Iris pigment epithelial cell (primary cell): ENCODE measurements at places on chromosomes 4 and X.

GRCh38 chr4:103892586-103892985 lies 172.8 kb upstream of the TACR3 start:
- DNase-seq: no peak

DNA sequence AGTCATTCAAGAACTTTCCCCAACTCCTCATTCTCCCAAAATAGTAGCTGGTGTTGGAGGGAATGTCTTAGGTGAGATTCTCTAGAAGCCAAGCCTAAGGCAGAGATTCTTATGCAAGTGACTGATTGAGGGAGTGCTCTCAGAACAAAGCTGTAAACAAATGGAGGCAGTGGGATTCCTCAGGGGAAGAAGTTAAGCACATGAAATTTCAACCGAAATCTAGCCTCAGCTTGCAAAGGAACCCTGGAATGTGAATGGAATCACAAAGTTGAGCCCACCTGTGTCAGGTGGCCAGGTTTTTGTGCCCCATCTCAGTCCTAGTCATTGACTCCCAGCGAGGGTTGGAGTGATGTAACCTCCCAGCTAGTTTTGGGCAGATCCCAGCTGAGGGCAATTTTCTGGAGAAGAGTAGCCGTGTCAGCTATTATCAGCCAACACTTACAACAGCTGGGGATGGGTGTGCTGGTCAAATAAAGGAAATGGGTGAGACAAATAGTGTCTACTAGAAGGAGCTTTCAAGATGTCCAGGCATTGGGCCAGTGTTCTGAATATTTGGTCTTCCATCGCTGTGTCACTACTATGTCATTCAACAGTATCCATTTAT lies 29.7 kb upstream of the FGF2 start:
- DNase-seq: no peak

- peak; percentile 28 for DNase-seq
Measured at GRCh38 chr4:15003891-15004738, 1.8 kb downstream of the CPEB2 start.

- DNase-seq: peak; percentile 42
Measured at GRCh38 chrX:47247206-47247998, 14.6 kb downstream of the USP11 start.

DNA sequence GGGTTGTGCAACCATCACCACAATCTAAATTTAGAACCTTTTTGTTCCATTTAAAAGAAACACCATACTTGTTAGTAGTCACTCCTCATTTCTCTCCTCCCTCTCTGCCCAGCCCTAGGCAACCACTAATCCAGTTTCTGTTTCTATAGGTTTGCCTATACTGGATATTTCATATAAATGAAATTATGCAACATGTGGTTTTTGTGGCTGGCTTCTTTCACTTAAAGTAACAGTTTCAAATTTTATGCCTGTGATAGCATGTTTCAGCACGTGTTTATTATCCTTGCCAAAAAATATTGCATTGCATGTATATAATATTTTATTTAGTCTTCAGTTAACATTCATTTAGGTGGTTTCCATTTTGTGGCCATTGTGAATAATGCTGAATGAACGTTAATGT lies 437.6 kb downstream of the IL1RAPL1 start:
- DNase-seq: peak; percentile 45

GRCh38 chrX:39311646-39312045 lies 510.4 kb downstream of the MID1IP1 start:
- DNase-seq: no peak

DNA sequence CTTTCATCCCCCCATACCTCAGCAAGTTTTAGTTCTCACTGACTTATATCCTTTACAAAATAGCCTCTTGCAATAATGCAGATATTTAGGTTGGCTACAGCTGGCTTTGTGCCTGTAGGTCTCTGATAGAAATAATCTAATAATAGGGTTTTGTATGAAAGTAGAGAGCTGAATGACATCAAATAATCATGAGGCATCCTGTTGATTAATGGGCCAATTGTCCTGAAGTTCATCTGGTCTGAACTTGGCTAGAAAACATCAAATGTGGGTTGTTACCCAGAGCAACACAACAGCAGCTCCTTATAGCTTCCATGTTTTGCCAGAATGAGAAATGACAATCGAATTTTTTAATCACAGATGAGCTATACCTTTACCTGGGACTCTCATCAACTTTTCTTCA lies 19.2 kb upstream of the LHFPL1 start:
- DNase-seq: no peak

DNA sequence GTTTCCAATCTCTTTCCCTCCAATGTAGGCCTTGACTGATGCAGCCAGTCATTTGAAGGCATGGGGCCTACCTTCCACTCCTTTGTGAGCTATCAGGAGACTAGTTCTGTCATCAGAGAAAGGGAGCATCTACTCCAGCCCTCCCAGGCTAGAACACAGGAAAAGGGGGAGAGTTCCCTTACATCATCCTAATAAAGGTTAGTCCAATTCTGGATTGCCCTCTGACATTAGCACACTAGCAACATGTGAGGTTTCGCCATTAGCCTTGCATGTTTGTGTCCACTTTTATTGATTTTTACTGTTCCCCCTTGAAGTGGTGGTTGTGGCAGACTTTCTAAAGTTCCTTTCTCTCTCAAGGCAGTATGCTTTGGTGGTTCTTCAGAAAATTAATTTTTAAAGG lies 67.3 kb downstream of the ZFX start:
- no peak for DNase-seq

- DNase-seq: no peak
Measured at GRCh38 chr4:123953566-123953965, 557.0 kb downstream of the SPRY1 start.

- DNase-seq: peak; percentile 60
Measured at GRCh38 chr4:83010111-83010521, 507 bp downstream of the LIN54 start.

DNA sequence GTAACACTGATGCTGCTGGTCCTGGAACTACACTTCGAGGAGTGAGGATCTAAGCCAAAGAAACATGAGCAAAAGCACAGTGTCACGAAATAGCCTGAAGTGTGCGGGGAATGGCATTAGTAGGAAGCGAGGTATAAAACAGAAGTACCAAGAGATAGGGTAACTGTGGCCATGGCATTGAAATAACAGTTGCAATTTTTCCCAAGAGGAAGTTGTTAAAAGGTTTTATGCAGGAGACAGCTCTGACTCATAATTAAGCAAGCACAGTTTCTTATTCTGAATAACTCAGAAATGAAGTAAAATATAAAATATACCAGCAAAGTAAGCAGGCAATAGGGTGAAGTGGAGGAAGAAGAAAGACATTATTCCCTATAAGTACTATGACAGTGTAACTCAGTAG lies 90.3 kb upstream of the TMEM150C start:
- peak; percentile 49 for DNase-seq

- peak; percentile 60 for DNase-seq
Measured at GRCh38 chr4:140330311-140330900, 43.0 kb upstream of the SCOC start.

- DNase-seq: peak; percentile 70
Measured at GRCh38 chr4:8192748-8193738, 6.0 kb upstream of the SH3TC1 start.

DNA sequence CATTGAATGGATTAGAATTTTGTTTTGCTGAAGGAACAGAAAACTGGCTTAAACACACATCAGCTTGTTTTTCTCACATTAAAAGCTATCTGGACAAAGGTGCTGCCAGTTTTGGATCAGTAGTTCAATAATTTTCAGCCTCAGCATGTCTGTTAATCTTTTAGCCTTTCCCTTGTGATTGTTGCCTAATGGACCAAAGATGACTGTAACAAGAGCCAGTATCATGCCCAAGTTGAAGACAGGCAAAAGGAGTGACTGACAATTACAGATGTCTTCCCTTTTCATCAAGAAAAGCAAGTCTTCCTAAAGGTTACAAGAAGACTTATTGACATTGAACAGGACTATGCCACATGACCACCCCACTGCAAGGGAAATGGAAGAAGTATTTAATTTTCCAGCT lies 419.7 kb downstream of the MAPK10 start:
- DNase-seq: no peak

- peak; percentile 35 for DNase-seq
Measured at GRCh38 chr4:158193171-158193749, 17.0 kb upstream of the TMEM144 start.

GRCh38 chr4:6539009-6539764 lies 35.8 kb upstream of the MAN2B2 start:
- no peak for DNase-seq

- no peak for DNase-seq
Measured at GRCh38 chr4:84968925-84969324, 2.4 kb upstream of the WDFY3 start.

- no peak for DNase-seq
Measured at GRCh38 chr4:51851090-51851936, 8.4 kb downstream of the DCUN1D4 start.

DNA sequence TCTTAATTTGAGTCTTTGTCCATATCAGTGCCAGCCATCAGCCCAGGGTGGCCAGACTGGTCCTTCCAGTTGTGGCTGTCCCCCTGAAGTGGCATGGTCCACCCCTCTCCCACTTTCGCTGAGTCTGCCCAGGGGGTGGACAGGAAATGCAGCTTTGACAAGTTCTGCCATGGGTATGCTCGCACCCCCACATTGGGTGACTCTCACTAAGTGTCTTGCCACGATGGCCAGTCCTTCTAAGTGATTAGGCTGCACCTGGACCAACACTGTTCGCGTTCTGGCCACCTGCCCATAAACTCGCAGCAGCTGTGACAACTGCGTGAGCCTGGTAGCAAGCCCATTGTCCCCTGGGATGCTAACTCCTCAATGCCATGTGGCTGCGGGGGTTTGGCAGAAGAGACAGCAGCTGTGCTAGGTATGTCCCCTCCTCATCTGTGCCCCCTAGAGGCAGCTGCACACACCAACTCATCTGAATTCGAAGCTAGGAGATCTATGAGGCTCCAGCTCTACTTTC lies 10.0 kb upstream of the LNX1 start:
- no peak for DNase-seq

GRCh38 chr4:109914322-109914721 lies 1.6 kb downstream of the EGF start:
- no peak for DNase-seq

DNA sequence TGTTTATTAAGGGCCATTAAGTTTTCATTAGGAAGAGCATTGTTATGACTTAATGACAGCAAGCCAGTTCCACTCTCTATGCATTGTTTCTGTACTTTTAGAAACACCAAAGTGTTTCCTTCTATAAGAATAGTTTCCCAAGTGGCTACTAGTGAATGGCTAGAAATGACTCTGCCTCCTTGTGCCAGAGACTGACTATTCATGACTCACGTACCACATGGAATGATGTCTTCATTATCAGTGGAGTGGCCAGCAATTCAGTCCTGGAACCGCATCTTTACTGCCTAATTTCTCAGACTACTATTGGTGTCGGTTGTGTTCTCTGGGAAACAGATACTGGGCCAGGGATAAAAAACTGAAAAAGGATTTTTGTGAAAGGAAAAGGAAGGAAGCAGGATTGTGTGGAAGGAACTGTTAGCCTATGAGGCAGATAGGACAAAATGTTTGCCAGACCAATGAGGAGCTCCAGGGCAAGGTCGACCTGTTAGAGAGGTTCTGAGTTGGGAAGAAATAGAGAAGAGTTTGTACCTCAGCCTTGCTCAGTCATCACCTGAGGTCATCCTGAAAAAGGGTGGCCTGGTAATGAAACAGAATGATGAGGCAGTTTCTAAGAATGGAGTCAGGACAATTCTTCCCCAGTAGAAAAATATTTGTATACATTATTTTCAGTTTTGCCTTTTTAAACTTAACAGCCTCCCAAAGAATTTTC lies 218.6 kb downstream of the SPCS3 start:
- DNase-seq: peak; percentile 90

DNA sequence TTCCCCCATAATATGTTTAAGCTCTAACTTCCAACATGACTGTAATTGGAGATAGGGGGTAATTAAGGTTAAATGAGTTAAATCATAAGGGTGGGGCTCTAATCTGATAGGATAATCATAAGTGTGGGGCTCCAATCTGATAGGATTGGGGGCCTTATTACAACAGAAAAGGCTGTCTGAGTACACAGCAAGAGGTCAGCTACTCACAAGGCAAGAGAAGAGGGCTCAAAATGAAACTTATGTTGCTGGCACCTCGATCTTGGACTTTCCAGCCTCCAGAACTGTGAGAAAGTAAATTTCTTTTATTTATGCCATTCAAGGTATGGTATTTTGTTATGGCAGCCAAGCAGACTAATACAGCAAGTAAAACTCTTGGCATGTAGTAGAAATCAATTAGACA lies 16.4 kb downstream of the SH2D1A start:
- DNase-seq: no peak

GRCh38 chr4:123495530-123495929 lies 98.9 kb downstream of the SPRY1 start:
- peak; percentile 60 for DNase-seq

- no peak for DNase-seq
Measured at GRCh38 chrX:38500141-38500540, 61.2 kb upstream of the TSPAN7 start.

DNA sequence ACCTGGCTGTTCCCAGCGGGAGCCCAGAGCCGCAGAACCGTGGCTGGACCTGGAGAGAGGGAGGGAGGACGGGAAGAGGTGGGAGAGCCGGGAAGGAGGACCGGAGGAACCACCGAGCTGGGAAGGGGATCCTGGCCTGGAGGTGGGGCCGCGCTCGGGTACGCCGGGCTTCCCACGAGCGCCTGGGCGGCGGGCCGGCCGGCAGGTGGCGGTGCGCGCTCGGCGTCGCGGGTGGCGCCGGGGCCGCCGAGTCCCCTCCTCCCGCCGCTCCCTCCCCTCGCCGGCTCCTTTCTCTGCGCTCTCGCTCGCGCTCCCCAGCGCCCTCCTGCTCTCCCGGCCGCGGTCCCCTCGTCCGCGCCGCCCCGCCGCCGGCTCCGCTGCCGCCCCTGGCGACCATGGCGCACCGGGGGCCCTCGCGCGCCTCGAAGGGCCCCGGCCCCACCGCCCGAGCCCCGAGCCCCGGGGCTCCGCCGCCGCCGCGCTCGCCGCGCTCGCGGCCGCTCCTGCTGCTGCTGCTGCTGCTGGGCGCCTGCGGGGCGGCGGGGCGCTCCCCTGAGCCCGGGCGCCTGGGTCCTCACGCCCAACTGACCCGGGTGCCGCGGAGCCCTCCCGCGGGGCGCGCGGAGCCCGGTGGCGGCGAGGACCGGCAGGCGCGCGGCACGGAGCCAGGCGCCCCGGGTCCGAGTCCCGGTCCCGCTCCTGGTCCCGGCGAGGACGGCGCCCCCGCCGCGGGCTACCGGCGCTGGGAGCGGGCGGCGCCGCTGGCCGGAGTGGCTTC lies at the start of gene SORCS2:
Gene SORCS2 (plus strand): TSS at position 287 of the 778 bp plus-strand sequence.
- peak; percentile 50 for DNase-seq

GRCh38 chr4:110484029-110484428 lies 8.1 kb downstream of the ENPEP start:
- no peak for DNase-seq

GRCh38 chr4:185685804-185686203 lies 126.2 kb downstream of the SORBS2 start:
- DNase-seq: no peak

DNA sequence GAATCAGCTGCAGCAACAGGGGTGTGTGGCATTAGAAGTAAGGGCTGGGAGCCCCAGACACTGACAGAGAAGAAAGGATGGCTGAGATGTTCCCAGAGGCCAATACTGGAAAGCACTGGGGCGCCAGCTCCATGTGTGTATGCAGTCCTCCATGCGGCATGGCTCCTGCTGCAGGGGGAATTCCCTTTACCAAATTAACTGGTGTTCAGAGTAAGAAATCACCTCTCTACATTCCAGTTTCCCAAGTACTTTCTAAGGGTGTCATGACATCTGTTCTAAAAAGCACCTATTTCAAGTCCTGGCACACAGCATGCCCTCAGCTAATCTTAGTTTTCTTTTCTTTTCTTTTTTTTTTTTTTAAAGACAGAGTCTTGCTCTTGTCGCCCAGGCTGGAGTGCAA lies 98.0 kb downstream of the MAML3 start:
- DNase-seq: no peak
